ENCODE measurements at places on chromosomes 12 and 14. TPM values are rescaled to one million over a fixed set of nuclear protein-coding genes. Genes with fewer than 3 reads are reported as not detected.

Gene CATSPERB
- 0.65 TPM for total RNA-seq

Gene AKAP3
- total RNA-seq = 2.9 TPM

Gene ARMH4
- 0.29 TPM for total RNA-seq

- H3K36me3 ChIP-seq = no peaks in the 10 kb centered on the region
- no peak overlapping the region for H3K4me3 ChIP-seq
- H3K4me1 ChIP-seq = peaks cover 4% of the 10 kb centered on the region
- no peaks in the 10 kb centered on the region for H3K27me3 ChIP-seq
These were observed 115.1 kb downstream of the BEGAIN start for GRCh38 chr14:100472094-100472455.

DNA sequence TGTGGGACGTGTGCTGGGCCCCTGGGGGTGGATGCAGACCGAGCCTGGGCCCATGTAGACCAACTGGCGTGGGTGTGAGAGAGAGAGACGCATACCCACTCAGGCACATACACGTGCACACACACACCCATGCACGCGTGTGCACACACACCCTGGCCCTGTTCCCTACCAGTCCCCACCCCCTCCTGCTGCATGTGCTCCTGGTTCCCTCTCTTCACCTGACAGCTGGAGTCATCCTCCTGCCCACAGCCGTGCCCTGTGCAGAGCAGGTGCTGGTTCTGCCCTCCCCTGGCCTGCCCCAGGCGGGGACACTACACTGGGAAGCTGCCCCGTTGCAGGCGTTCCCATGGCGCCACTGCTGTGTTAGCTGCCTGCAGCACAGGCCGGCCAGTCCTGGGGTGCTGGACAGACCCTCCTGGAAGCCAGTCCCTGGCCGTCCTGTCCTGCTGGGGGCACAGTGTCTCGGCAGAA lies 18.5 kb downstream of the PACS2 start:
- H3K4me3 ChIP-seq = no peak overlapping the region
- peaks cover 26% of the 10 kb centered on the region for H3K4me1 ChIP-seq
- no peaks in the 10 kb centered on the region for H3K27me3 ChIP-seq
- no peak for DNase-seq
- no peaks in the 10 kb centered on the region for H3K36me3 ChIP-seq
- H3K27ac ChIP-seq = no peak overlapping the region

DNA sequence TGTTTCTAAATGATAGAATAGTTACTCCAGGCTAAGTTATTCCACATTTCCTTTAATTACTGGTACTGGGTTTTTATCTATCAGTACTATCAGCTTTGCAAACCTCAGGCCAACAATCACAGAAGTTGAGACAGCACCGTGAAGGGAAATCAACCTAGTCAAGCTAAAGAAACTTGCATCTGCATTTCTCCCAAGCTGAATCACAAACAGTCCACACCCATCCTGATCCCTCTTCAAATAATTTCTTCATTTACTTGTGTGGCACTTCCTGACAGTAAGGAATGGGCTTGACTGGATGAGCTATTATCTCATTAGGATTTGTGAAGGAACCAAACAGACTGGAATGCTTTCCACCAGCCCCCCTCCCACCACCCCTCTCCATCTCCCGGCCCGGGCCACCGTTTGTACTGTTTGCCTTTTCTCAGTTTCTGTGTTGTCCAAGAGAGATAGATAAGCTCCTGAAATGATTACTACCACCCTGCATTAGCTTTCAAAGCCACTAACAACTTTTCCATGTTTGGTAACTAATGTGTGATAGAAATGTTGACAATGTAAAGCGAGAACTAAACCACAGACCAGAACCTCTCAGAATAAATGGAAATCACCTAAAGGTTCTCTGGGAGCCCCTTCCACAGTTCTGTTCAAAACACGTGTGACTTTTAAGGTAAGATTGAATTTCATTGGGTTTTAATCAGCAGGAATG lies 236.3 kb downstream of the SLC25A21 start:
- H3K4me1 ChIP-seq = no peaks in the 10 kb centered on the region
- no peak overlapping the region for H3K27ac ChIP-seq
- DNase-seq = no peak
- H3K4me3 ChIP-seq = no peak overlapping the region
- H3K27me3 ChIP-seq = no peaks in the 10 kb centered on the region
- H3K36me3 ChIP-seq = no peaks in the 10 kb centered on the region

- H3K36me3 ChIP-seq = peaks cover 2% of the 10 kb centered on the region
- peak; percentile 68 for DNase-seq
- peak overlapping the region; percentile 97 for H3K27ac ChIP-seq
- H3K27me3 ChIP-seq = no peaks in the 10 kb centered on the region
- H3K4me1 ChIP-seq = peaks cover 29% of the 10 kb centered on the region
These were observed 1.0 kb upstream of the CDK17 start for GRCh38 chr12:96401076-96401871.

DNA sequence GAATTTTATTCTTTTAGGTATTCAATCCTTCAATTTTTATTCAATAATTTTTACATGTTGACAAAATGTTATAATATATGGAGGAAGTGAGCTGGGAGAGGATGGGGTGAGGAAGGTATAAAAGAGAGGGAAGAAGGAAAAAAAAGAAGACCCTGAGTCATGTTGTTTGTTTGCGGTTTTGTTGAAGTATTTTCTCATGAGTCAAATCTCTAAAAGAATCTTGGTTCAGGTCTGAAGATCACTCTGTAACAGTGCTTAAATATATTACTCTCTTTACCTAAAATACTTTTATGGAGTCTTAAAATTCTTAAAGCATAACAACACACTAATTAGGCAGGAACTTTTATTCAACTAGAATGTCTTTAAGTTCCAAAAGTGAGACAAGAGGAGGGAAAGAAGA lies 489.6 kb upstream of the GARIN6 start:
- H3K4me1 ChIP-seq = no peaks in the 10 kb centered on the region
- no peak overlapping the region for H3K4me3 ChIP-seq
- no peaks in the 10 kb centered on the region for H3K27me3 ChIP-seq
- H3K27ac ChIP-seq = no peak overlapping the region
- H3K36me3 ChIP-seq = no peaks in the 10 kb centered on the region

DNA sequence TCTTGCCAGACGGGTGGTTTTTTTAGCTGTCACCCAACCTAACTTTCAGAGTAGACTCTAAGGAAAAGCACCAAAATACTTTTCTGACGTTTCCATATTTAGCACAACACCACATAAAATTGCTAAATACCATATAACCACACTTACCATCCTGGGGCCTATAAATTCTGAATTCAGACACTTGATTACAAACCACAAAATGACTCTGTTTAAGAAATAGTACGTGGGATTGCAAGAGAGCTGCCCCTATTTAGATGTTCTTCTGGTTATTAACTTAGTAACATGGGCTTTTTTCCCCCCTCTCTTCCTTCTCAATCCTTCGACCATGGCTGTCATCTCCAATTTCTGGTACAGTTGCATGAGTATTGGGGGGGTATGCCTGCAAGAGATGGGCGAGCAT lies 287.7 kb downstream of the BMP4 start:
- H3K36me3 ChIP-seq = no peaks in the 10 kb centered on the region
- H3K4me1 ChIP-seq = no peaks in the 10 kb centered on the region
- no peak overlapping the region for H3K4me3 ChIP-seq
- H3K27me3 ChIP-seq = no peaks in the 10 kb centered on the region
- no peak for DNase-seq
- H3K27ac ChIP-seq = no peak overlapping the region

GRCh38 chr14:77498120-77498979 lies at the start of gene ISM2:
Gene ISM2, minus strand, starts transcription at chr14:77498816. Its CDS starts 23 bp downstream, at chr14:77498793.
- peak within 1 kb of the TSS; percentile 56 for H3K4me3 ChIP-seq
- peak; percentile 52 for DNase-seq
- H3K27me3 ChIP-seq = peaks cover 29% of the 10 kb centered on the region
- H3K36me3 ChIP-seq = peaks cover 2% of the 10 kb centered on the region
- H3K27ac ChIP-seq = no peak within 1 kb of the TSS

DNA sequence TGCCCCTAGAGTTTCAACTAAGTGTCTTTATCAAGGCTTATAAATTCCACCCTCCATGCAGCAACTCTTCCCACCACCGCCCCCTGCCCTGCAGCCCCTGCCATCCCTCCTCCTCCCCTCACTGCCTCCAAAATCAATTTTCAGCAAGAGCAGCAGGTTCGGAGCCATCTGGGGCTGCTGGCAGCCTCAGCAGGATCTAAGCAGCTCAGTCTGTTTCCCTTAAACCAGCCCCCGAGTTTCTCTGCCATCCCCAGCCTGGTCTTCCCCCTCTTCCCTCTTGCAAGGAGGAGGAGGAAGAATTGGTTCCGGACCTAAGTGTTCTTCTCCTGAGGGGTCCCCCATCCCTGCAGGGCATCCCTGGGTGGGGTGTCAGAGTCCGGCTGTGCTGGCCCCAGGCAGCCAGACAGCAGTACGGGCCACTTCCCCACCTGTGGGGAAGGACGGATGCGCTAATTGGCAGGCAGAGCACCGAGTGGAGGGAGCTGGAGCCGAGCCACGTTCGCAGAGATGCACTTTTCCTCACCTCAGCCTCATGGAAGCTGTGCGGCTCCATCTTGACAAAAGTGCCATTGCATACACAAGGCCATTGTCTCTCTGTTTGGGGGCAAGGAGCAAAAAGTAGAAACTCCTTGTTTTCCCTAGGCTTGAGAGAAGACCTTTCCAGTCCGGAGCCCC lies 189.3 kb downstream of the KCNA5 start:
- H3K4me1 ChIP-seq = no peaks in the 10 kb centered on the region
- no peak for DNase-seq
- H3K4me3 ChIP-seq = no peak overlapping the region
- no peaks in the 10 kb centered on the region for H3K36me3 ChIP-seq
- no peak overlapping the region for H3K27ac ChIP-seq
- peaks cover 10% of the 10 kb centered on the region for H3K27me3 ChIP-seq

DNA sequence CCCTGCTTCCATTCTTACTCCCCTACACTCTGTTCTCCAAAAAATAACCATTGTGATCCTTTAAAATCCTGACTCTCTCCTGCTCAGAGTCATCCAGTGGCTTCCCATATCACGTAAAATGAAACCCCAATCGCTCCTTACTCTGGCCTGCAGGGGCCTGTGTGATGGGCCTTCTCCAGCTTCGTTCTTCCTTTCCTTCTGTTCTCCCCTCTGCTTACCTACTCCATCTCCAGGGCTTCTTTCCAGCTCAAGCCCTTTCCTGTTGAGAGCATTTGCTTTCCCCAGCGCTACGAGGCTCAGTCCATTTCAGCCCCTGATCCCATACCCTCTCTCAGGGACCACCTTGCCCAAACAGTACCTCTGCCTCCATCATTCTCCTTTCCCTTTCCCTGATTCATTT lies 144.4 kb upstream of the ARHGAP5 start:
- DNase-seq = no peak
- H3K4me1 ChIP-seq = peaks cover 19% of the 10 kb centered on the region
- no peaks in the 10 kb centered on the region for H3K36me3 ChIP-seq
- no peaks in the 10 kb centered on the region for H3K27me3 ChIP-seq
- H3K4me3 ChIP-seq = no peak overlapping the region
- H3K27ac ChIP-seq = no peak overlapping the region

GRCh38 chr14:103165323-103165722 lies 42.1 kb downstream of the TNFAIP2 start:
- peaks cover 3% of the 10 kb centered on the region for H3K27me3 ChIP-seq
- no peak for DNase-seq
- H3K27ac ChIP-seq = no peak overlapping the region
- no peak overlapping the region for H3K4me3 ChIP-seq

DNA sequence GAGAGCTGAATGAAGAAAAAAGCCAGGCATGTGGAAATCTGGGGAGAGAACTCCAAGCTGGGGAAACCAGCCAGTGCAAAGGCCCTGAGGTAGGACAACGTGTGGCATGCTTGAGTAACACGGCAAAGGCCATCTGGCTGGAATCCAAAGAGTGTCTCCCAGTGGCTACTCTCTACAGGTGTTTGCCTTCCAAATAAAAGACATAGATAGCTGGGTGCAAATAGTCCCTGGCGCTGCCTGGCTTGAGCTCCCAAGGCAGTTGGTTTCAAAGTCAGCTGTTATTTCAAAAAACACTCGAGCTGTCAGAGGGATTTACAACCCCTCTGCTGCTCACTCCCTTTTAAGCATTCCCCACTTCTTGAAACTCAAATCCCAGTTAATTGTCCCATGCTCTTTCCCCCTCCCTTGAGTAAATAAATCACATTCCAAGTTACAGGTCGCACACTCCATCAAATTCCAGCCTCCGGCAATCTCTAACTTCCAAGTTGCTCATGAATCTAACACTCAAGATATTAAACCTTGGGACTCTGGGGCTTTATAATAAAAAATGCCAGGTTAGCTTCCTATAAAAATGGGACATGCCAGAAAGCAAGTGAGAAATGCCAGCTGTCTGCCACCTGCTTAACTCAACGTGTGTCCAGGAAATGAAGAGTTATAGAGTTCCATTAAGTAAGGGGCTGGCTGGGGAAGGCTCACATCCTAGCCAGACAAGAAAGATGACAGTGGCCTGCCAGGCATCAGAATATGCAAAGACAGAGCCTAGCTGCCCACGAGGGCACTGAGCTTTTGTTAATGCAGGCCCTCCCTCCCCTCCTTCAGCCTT lies 133.6 kb upstream of the NOS1 start:
- no peak overlapping the region for H3K27ac ChIP-seq
- no peaks in the 10 kb centered on the region for H3K4me1 ChIP-seq
- DNase-seq = no peak
- H3K36me3 ChIP-seq = no peaks in the 10 kb centered on the region

GRCh38 chr12:42309996-42310395 lies 15.9 kb downstream of the ZCRB1 start:
- H3K4me1 ChIP-seq = peaks cover 2% of the 10 kb centered on the region
- no peak overlapping the region for H3K27ac ChIP-seq
- H3K27me3 ChIP-seq = no peaks in the 10 kb centered on the region

- no peak for DNase-seq
- H3K27ac ChIP-seq = no peak overlapping the region
- H3K4me3 ChIP-seq = no peak overlapping the region
- peaks cover 13% of the 10 kb centered on the region for H3K4me1 ChIP-seq
These were observed 2.0 kb upstream of the STON2 start for GRCh38 chr14:81402123-81402495.

All from activated CD4-positive, alpha-beta memory T cell treated with anti-CD3 and anti-CD28 coated beads for 36 hours (primary cell).